ENCODE measurements at places on chromosomes 2 and 18.

- DNase-seq = peak; percentile 85
These were observed 5.6 kb downstream of the PPP4R1 start for GRCh38 chr18:9608728-9609127.

GRCh38 chr2:236871500-236872001 is 214.1 kb upstream of the COPS8 start:
- peak; percentile 6 for DNase-seq

DNA sequence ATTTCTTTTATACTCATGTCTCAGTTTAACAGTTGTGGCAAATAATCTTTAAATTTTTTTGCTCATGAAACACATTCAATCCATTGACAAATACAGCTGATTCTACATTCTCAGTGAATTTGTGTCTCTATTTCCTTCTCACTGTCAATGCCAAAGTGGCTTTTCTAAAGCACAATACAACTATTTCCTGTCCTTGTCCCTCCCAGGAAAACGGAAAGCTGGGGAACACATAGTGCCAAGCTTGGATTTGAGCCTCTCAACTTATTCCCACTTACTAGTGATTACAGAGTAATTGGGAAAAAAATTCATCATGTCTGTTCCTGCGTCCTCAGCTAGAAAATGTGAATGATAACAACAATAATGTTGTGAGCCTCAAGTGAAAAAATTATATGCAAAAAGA is 899.7 kb upstream of the CDH2 start:
- no peak for DNase-seq

GRCh38 chr2:174690026-174690425 is 74.2 kb downstream of the CHRNA1 start:
- no peak for DNase-seq

- DNase-seq = no peak
These were observed 103.3 kb upstream of the NCK2 start for GRCh38 chr2:105641389-105641811.

GRCh38 chr2:47530105-47530760 is 127.3 kb downstream of the MSH2 start:
- DNase-seq = no peak

GRCh38 chr2:225920621-225921220 is 521.2 kb downstream of the NYAP2 start:
- DNase-seq = no peak

All from NCI-H69 (cell line).